ENCODE measurements at places on chromosomes 4 and X.

- DNase-seq: no peak
These were observed 172.5 kb downstream of the HNRNPD start for GRCh38 chr4:82201303-82201702.

- peak; percentile 72 for DNase-seq
These were observed 53.9 kb upstream of the RPS6KA3 start for GRCh38 chrX:20320461-20321159.

DNA sequence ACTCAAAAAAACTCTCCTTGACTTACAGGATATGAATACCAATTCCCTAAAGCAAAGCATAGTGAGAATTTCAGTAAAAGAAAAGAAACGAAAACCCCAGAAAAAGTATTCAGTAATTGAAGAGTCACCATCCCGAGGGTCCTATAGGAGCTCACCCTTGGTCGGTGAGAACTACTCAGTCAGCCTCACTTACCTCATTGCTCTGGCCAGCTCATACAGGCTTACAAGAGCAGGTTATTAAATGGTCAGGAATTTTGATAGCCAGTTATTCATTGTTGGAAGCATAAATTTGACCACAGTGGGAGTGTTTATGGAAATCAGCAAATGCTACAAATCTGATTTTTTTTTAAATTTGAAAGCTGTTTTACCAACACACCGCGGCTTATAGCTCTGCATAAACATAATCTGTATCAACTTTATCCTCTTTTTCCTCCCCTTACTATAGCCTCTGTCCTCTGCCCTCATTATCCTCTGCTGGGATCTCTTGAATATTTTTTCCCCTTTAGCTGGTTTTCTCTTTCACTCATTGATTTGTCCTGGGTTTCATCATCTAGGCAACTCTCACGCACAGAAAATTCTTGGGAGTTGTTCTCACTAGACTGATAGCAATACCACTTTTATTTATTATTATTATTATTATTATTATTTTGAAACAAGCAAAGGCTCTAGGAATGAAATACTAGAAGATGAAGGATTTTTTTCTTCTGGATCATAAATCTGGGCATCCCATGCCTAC is 11.0 kb upstream of the CXCL2 start:
- DNase-seq: no peak

DNA sequence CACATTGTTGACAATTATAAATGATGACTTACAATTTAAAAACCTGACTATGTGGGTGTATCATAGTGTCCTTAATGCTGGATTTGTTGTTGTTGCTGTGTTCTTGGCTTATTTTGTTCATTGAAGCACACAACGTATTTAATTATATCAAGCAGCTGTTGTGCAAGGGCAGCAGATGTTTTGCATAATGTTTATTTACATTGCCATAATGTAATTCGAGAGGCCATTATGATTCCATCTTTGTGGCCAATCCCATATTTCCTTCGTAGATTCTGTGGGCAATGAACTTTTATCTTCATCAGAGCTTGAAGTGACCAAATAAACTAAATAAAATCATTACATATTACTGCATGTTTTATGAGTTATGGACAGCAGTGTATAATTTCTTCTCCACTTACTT is 422.6 kb upstream of the GALNTL6 start:
- DNase-seq: no peak

- peak; percentile 67 for DNase-seq
These were observed 9.9 kb downstream of the ZNF157 start for GRCh38 chrX:47380268-47380667.

- no peak for DNase-seq
These were observed 145.0 kb upstream of the CT83 start for GRCh38 chrX:116607776-116608175.

GRCh38 chrX:47145395-47146120 is 537 bp downstream of the RBM10 start:
- DNase-seq: no peak

- no peak for DNase-seq
These were observed 86.2 kb upstream of the RPS6KA3 start for GRCh38 chrX:20352935-20353336.

DNA sequence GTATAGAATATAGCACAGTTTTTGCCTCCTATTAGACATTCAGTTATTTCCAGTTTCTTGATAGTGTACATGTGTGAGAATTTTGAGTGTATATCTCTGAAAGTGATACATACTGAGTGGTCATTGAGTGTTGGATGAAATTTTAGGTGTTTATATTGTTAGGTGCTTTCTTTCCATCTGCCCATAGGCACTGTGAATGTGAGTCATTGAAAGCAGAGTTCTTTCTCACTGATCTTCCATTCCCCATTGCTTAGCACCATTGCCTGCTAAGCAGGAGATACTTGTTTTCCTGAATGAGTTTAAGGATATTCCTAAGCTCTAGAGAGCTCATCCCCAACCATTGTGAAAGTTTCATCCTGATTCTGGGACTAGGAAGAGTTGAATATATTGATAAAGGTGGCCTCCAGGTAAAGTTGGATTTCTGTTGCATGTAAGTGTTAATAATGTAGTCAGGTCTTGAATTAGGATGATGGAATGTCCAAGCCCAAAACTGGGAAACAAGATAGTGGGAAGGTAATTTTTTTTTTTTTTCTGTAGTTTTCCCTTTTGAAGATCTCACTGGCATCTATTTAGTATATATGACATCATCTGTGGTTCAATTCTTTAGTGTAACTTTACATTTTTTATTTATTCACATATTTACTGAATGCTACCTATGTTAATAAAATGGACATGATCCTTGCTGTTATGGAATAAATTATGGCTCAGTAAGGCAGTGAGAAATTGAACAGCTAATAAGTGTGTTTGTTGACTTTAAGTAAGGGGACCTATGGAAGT is 22.1 kb downstream of the UBE2K start:
- no peak for DNase-seq

- no peak for DNase-seq
These were observed 58.1 kb downstream of the FNIP2 start for GRCh38 chr4:158826882-158827281.

DNA sequence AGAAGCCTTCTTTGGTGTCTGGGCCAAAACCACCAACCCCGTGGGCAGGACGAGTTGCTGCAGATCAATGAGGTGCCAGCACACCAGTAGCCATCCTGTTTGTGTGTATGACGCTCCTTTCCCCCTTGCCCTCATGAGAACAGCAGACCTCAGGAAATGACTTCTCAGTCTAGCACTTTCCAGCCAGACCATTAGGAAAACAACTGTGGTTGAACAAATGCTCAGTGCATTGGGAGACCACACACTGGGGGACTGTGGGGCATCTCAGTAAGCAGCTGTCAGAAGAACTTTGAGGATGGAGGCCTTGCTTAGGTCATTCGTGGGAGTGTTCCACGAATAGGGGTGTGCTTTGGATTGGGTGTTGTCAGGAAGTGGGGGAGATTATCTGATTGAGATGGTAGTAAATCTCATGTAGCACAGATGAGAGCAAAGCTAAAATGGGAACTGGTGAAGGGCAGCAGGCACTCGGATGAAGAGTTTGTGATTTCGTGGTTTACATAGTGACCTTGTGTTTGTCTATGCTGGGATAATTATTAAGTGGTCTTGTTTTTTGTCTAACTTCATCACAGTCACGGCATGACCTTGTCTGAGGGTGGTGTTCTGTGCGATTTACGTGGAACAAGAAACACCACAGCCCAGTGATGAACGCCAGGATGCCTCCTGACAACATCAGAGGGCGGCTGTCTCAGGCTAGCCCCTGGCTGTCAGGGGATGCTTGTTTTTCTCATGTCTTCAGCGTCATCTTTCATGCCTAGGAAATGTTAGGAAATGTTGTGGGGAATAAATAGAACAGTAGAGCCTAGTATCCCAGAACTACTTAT is 70.1 kb downstream of the USP46 start:
- no peak for DNase-seq

DNA sequence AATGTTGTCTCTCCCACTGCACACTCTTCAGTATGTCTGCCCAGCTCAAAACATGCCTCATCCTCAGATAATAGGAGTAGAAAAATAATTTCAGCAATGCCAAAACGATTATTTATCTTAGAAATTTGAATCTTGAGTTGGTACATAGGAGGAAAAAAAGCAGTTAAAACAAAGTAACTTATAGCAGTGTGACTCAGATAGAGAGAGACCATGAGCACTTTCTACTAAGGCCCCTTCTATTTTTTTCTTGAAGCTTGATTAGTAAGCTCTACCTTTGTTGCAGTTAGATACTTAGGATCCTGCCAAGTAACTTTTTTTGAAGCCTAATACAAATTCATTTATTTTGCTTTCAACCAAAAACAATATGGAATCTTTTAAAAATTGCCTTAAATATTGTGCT is 212.3 kb downstream of the MAD2L1 start:
- no peak for DNase-seq

DNA sequence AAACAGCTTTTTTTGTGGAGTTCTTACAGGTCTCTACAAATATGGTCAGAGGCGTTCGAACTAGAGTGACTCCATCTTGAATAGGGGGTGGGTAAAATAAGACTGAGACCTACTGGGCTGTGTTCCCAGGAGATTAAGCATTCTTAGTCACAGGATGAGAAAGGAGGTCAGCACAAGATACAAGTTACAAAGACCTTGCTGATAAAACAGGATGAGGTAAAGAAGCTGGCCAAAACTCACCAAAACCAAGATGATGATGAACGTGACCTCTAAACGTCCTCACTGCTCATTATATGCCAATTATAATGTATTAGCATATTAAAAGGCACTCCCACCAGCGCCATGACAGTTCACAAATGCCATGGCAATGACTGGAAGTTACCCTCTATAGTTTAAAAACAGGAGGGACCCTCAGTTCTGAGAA is 42.8 kb upstream of the SPP1 start:
- no peak for DNase-seq

- DNase-seq: peak; percentile 62
These were observed 62.8 kb downstream of the FAM9B start for GRCh38 chrX:8971116-8971515.

DNA sequence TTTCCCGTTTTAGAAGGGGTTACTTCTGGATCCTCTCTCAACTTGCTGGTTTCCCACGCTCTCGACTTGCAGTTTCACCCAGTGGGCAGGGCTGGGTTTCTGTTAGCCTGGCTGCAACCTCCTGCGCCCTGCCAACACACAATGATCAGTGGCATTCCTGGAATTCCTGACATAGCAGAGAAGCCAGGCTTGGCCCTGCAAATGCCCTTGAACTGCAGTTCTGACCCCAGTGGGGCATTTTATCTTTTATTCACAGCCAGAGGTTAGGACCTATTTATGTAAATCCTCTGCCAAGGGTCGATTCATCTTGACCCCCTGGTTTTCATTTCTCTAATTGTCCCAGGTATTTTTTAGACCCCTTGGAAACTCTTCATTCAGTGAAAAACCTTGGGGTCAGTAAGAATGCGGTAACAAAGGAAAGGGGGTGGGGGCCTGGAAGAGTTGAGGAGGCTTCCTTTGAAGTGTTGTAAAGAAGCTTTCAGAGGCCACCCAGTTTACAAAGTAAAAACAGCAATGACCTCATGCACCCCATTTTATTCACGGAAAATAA is 217.6 kb downstream of the ZNF674 start:
- no peak for DNase-seq

DNA sequence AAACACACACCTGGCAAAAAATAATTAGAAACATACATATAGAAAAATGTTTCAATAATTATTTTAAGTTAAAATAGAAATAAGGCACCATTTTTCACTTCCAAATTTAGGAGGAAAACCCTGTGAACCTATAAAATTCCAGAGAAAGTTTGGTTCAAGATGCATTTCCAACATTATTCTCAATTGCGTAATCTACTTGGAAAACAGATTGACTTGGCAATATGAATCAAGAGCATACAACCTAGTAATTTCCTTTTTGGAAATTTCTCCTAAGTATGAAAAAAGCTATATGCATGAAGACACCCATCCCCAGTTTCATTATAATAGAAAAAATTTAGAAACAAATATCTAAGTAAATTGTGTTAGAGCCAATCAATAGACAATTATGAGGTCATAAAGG is 242.9 kb downstream of the IQCM start:
- DNase-seq: no peak

DNA sequence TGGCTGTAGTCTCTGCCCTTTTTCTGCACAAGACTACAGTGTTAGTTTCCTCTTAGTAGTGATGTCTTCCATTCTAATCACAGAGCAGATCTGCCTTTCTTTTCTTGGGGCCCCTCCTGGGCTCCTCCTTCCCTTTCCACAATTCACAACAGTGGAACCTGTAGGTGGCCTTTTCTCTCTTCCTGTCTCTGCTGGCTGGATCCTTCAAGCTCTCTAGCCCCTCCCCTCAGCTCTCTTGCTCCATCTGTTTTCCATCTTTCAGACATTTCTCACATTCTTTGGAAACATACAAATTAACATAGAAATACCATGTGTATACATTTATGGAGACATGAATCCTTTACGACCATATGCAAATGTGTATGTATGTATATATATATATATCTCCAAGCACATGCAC is 304 bp upstream of the SPIN2A start:
- DNase-seq: no peak

DNA sequence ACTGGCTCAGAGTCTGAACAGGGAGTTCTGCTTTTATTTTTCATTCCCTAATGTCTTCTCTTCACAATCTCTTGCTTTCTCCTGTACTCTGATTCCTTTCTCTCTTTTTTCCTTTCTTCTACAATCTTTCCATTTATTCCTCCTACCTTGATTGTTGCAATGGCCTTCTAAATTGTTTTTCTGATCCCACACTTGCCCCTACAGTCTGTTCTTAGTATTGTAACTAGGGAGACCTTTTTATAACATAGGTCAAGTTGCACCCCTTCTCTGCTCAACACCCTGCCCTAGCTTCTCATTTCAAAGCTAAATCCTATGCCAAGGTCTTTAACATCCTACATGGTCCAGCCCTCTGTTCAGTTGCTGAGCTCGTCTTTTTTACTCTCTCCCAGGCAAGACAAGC is 277.9 kb downstream of the GBA3 start:
- no peak for DNase-seq

DNA sequence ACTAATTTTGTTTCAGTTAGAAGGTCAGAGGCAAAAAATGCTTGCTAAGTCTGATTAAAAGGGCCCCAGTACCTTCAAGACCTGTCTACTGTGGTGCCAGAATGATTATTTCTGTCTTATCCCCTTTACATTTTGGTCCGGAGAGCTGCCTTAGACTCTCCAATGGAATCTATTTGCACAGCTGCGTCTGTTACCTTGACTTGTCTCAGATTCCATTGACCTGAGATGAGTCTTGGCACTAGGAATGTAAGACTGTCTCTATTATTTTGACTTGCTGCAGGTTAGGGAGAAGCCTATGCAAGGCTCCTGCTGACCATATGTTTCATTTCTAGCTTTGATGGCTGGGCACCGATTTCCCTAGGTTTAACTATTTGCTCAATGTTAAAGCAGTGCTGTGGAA is 457.6 kb downstream of the KCTD8 start:
- no peak for DNase-seq

DNA sequence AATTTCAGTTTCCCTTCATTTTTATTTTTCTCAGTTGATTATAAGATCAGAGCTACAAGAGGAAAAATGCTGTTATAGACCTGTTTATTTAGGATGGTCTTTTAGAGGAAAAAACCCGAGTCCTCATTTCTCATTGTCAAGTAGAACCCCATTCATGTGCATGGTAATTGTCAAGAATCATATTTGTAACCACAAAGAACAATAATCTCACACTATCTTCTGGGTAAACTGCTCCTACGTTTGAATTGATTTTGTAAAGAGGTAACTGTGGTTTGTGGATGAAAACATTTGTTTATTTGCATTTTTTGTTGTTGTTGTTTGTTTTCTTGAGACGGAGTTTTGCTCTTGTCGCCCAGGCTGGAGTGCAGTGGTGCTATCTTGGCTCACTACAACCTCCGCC is 23.8 kb downstream of the RAPGEF2 start:
- DNase-seq: no peak

GRCh38 chr4:5970381-5971077 is 47.7 kb downstream of the C4orf50 start:
- no peak for DNase-seq

GRCh38 chr4:74397748-74398426 is 32.9 kb downstream of the EREG start:
- DNase-seq: peak; percentile 1
